Activated effector memory CD4-positive, alpha-beta T cell treated with anti-CD3 and anti-CD28 coated beads, Interleukin-2, amount 50 U/mL, for 16 hours (primary cell): ENCODE measurements at places on chromosomes 6 and 20.

DNA sequence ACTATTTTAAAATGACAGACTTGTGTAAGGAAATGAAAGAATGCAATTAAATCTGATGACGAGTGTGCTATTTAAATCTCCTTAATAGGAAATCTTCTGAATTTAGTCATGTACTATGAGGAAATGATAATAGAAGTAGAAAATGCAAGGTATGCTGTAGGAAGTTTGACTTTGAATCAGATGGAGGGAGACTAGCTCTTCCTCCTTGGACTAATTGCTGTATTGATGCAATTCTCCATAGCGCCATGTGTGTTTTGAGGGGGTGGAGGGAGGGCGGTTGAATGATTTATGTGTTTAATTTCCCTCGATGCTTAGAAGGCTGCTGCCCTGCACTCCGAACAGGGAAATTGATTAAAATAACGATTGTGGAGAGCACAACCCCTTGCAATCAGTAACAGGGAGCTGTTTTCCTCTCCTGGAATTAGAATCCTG is 214.4 kb upstream of the PRND start:
- no peak for DNase-seq

DNA sequence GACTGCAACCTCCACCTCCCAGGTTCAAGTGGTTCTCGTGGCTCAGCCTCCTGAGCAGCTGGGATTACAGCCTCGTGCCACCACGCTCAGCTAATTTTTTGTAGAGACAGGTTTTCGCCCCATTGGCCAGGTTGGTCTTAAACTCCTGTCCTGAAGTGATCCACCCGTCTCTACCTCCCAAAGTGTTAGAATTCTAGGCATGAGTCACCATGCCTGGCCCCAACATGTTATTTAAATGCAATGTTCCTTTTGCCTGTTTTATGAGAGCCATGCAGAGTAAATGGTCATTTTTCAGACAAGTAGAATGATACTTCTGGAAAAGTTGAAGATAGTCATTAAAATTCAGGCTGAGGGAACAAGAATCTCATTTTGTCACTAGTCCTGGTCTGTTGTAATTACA is 43.8 kb upstream of the RPS6KA2 start:
- no peak for DNase-seq

DNA sequence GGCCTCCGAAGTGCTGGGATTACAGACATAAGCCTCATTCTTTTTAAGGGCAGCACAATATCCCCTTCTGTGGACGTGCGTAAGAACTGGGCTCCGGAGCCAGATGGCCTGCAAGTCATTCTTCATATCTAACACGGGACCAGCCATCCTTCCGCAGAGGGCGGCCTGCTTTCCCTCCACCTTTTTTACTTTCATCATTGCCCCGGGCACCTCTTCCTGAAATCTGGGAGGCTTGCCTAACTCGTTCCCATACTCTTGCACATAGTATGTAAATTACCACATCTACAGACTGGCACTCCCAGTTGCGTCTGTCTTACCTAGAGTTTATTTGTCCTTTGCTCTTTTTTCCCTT is 29.9 kb upstream of the SLC23A2 start:
- DNase-seq, result no peak

GRCh38 chr6:109791301-109791700 is 100.2 kb downstream of the FIG4 start:
- DNase-seq, result no peak

- no peak for DNase-seq
Observed at GRCh38 chr6:119145111-119145510, 66.6 kb upstream of the FAM184A start.
